ENCODE measurements at places on chromosomes 6 and 20. TPM values are rescaled to one million over a fixed set of nuclear protein-coding genes. Genes with fewer than 3 reads are reported as not detected.
A peak's percentile ranks its signal among the peaks of the same experiment; 100 is the strongest.

DEF6 gene
- 97.1 TPM for total RNA-seq

CGA gene
- total RNA-seq: not detected

- no peak overlapping the region for H3K4me3 ChIP-seq
- DNase-seq: no peak
- H3K4me1 ChIP-seq: no peaks in the 10 kb centered on the region
- no peaks in the 10 kb centered on the region for H3K27me3 ChIP-seq
- H3K27ac ChIP-seq: no peak overlapping the region
Measured at GRCh38 chr20:13299401-13299800, 78.3 kb downstream of the ISM1 start.

DNA sequence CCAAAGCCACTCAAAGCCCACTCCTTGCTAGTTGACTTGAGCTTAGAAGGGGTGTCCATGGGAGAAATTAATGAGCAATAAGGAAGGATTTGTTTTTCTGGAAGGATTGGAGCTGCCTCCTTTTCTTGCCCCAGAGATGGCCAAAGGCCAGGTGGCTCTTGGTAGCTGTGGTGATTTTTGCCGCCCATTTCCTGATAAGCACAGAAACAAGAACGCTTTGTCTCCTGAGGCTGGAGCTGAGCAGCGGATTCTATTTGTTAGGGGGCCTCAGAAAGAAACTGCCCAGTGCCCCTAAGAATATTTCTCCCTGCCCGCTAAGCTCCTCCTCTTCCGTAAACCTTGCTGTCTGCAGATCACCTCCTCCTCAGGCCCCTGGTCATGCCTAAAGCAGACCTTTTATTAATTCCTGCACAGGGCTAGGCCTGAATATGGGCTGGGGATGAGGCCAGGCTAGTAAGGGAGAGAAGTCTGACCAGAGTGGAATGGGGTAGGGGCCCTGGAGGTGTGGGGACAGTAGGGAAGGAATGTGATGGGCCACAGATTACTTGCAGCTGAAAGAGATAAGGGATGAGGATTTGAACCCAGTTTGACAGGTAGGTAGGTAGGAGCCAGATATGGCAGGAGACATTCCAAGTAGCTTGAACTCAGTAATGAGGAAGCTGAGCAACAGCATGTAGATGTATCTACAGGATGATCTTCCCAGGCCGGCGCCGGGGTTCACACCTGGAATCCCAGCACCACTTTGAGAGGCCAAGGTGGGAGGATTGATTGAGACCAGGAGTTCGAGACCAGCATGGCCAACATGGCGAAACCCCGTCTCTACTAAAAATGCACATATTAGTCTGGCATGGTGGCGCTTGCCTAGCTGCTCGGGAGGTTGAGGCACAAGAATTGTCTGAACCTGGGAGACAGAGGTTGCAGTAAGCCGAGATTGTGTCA, 71.2 kb upstream of the NAA20 start:
- H3K4me1 ChIP-seq: peaks cover 8% of the 10 kb centered on the region
- H3K36me3 ChIP-seq: no peaks in the 10 kb centered on the region
- no peak overlapping the region for H3K4me3 ChIP-seq
- DNase-seq: no peak

DNA sequence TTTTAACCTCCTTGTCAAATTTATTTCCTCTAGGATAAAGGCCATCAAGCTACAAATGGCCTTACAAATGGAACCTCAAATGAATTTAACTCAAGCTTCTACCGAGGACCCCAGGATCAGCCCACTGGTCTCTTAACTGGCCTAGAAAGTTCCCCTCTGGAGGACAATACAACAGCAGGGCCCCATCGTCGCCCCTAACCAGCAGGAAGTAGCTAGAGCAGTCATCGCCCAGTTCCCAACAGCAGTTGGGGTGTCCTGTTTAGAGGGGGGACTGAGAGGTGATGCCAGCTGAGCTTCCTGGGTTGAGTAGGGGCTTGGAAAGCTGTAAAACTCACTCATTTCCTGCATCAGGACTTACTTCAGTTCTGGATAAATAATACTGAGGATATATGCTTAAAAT, 25.6 kb downstream of the CEP85L start:
- DNase-seq: peak; percentile 30
- H3K27me3 ChIP-seq: no peaks in the 10 kb centered on the region
- H3K27ac ChIP-seq: no peak overlapping the region
- H3K36me3 ChIP-seq: peaks cover 62% of the 10 kb centered on the region

- H3K4me3 ChIP-seq: no peak overlapping the region
- no peaks in the 10 kb centered on the region for H3K27me3 ChIP-seq
- no peak overlapping the region for H3K27ac ChIP-seq
- no peaks in the 10 kb centered on the region for H3K36me3 ChIP-seq
- H3K4me1 ChIP-seq: no peaks in the 10 kb centered on the region
Measured at GRCh38 chr6:25927756-25928216, 2.7 kb downstream of the SLC17A2 start.

DNA sequence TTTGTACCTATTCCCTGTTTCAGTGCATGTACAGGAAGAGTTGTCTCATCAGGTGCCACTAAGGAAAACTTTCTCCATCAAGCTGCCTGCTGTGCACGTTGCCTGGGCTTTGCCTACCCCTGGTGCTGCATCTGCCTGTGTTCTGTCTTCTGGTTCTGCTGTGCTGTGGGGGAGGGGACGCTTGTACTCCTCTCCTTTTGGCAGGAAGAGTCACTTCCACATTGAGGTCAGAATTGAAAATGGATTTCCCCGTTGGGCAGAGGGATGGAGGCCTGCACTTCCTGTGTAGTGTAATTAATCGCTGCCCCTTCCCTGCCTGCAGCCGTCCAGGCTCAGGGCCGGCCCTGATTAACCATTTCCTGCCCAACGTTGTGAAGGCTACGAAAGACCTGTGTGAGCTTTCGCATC, 153.3 kb downstream of the SCML4 start:
- peak; percentile 37 for DNase-seq
- no peaks in the 10 kb centered on the region for H3K36me3 ChIP-seq
- no peaks in the 10 kb centered on the region for H3K27me3 ChIP-seq
- no peak overlapping the region for H3K27ac ChIP-seq
- H3K4me1 ChIP-seq: peaks cover 25% of the 10 kb centered on the region

DNA sequence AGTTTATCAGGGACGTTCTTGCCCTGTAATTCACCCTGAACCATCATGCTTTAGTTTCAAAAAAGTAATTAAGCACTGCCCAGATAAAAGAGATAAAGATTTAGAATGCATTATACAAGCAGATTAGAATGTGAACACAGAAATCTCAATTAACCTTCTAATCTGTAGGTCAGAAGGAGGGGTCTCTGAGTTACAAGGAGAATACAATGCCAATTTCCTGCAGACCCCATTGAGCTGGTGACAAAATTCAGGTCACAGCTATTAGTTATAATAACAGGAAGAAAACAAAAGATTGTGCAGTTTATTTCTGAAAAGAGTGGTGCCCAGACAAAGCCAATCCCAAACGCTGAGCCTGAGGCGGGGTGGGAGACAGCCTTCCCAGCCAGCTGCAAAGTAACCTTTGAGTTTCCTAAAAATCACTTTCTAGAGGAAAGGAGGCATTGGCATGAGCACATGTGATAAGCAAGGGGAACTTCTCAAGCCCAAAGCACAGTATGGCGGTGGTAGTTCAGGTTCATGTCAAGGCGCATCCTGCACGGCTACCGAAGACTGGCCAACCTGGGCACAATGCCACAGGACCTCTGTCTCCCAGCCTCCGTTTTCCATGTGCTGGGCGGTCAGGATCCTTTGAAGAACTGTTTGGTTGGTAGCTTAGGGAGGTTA, 192.5 kb downstream of the TTLL2 start:
- H3K27ac ChIP-seq: no peak overlapping the region
- DNase-seq: no peak
- H3K27me3 ChIP-seq: peaks cover 11% of the 10 kb centered on the region
- H3K4me3 ChIP-seq: no peak overlapping the region
- H3K4me1 ChIP-seq: no peaks in the 10 kb centered on the region

DNA sequence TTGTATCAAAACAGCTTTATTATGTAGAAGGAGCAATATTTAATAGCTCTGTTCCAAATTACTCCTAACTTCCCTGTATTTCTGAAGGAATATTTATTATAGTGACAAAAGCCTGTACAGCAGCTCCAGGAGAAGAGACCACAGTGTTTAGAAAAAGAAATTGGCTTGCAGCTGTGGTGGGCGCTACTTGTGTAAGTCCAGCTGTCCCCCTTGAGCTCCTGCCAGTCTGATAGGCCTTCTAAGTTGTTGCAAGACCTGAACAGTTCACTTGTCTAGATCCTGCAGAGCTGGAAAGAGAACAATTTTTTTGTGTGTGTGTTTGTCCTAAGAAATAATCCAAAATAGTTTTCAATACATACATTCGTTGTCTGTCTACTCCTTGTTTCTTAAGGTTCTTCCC, 86.6 kb downstream of the JARID2 start:
- H3K27ac ChIP-seq: peak overlapping the region; percentile 28
- no peak for DNase-seq
- peaks cover 5% of the 10 kb centered on the region for H3K36me3 ChIP-seq
- H3K27me3 ChIP-seq: no peaks in the 10 kb centered on the region
- H3K4me1 ChIP-seq: peaks cover 82% of the 10 kb centered on the region

DNA sequence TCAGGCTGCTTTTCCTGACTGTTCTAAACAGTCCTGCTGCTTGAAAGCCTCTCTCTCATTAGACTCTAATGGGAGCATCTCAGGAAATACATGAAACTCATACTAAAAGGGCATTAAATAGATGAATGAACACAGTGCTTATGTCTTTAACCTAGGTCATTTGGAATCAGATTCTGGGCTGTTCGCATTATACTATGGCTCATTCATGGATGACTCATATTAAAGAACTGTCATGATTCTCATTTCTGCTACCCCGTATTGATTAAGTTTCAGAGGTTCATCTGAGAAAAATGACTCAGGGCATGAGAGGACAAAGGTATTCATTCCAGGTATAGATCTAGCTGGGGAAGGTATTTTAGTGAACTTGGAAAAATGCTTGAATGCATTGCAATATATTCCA, 335.5 kb downstream of the GJA1 start:
- DNase-seq: no peak
- no peaks in the 10 kb centered on the region for H3K27me3 ChIP-seq
- H3K4me1 ChIP-seq: peaks cover 14% of the 10 kb centered on the region
- H3K36me3 ChIP-seq: no peaks in the 10 kb centered on the region
- no peak overlapping the region for H3K27ac ChIP-seq

GRCh38 chr6:157106487-157106886, 216.8 kb downstream of the TMEM242 start:
- no peaks in the 10 kb centered on the region for H3K27me3 ChIP-seq
- peak overlapping the region; percentile 50 for H3K27ac ChIP-seq
- no peak overlapping the region for H3K4me3 ChIP-seq
- peak; percentile 33 for DNase-seq
